ENCODE measurements at places on chromosomes 6 and 20.

- no peak for DNase-seq
Measured at GRCh38 chr6:153944201-153944600, 94.8 kb upstream of the OPRM1 start.

DNA sequence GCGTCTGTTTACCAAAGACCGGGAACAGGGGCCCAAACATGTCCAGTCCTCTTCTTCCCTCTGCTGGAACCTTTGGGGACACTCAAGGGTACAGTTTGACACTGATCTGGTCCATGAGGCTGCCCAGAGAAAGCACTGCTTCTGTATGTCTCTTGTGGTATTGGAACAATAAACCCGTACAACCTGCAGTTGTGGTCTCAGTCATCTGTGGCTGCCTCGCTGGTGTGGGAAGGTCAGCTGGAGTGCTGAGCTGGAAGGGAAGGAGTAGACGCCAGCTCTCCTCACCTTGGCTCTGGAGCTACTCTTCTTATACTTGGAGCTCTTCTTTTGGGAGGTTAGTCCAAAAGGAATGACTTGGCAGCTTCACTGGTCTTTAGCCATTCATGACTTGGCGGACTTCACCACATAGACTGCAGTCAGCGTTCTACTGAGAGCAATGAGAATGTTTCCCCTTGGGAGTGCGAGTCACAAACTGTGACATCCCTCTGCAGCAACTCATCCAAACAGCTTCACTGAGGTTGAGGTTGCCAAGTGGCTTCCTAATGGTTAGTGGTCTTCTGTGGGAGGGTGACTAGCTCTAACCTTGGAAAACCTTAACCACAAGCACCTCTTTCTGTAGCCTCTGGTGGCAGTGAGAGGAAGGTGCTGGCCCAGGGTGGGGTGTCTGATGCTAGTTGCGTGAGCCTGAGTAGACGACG lies 81.2 kb downstream of the ASXL1 start:
- peak; percentile 69 for DNase-seq

DNA sequence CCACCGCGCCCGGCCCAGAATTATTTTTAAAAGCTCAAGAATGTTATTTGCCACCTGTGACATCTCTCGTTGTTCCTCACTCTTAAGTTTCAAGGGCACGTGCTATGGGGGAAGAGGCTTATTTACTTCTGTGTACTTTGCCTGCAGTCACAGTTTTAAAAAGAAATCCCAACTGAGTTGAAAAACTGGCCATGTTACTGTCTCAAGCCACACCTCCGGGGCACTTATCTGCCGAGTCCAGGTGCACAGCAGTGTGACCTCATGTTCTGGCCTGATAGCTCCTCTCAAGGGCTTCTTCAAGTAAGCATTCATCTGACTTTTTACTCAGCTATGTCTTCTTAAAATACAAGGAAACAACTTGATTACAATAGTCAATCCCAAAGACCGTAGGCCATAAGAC lies 34.5 kb downstream of the SHLD1 start:
- DNase-seq, result no peak

GRCh38 chr6:117399924-117400323 lies 25.8 kb downstream of the ROS1 start:
- no peak for DNase-seq

DNA sequence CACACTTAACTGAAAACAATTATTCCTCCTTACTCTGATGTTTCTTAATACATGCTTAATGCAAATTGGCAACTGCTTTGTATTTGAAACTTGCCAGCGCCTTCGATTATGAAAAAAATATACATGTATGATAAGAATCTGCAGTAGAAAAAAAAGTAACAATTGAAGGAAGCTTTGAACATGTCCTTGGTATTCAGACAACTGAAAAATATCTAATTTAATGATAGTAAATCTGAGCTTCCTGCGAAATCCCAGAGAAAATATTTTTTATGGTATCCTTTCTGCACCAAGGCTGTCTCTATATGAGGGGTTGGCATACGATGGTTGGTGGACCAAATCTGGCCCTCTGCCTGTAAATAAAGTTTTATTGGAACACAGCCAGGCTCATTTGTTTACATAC lies 186.2 kb downstream of the HDGFL1 start:
- no peak for DNase-seq

DNA sequence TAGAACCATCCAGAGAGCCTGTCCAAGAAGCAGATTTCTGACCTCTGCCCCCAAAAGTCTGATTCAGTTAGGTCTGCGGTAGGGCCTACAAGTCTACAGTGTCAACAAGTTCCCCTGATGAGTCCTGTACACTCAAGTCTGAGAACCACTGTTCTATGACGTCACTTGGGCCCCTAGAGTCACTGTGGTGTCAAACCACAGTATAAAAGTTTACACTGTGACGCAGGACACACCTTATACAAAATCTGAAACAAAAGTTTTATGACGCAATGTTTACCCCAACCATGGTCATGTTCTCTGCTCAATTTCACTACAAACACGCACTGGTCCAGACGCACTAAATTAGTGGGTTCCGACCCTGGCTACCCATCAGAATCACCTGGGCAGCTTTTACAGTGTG lies 17.9 kb downstream of the SLA2 start:
- no peak for DNase-seq

DNA sequence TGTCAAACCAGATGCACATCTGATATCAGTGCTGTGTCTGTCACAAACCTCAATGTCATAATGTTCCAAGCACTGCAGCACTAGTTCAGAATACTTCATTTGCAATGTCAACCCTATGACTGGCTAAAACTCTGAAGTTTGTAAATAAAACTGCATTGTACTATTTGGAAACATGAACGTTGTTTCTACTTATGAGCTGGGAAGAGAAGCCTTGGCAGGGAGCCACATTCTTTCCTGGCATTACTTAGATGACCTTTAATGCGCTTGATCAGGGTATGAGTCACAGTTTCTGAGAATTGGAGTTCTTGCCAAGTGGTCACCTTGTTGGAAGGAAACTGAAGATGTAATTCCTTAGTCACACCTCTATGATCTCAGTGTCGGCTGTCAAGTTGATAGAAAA lies 664.8 kb upstream of the MMS22L start:
- DNase-seq, result no peak

GRCh38 chr20:51022803-51023616 lies at the start of gene KCNG1:
TSS of gene KCNG1 (minus strand) at chr20:51023107. CDS start at chr20:51010338, 12,769 bp downstream.
- DNase-seq, result no peak

DNA sequence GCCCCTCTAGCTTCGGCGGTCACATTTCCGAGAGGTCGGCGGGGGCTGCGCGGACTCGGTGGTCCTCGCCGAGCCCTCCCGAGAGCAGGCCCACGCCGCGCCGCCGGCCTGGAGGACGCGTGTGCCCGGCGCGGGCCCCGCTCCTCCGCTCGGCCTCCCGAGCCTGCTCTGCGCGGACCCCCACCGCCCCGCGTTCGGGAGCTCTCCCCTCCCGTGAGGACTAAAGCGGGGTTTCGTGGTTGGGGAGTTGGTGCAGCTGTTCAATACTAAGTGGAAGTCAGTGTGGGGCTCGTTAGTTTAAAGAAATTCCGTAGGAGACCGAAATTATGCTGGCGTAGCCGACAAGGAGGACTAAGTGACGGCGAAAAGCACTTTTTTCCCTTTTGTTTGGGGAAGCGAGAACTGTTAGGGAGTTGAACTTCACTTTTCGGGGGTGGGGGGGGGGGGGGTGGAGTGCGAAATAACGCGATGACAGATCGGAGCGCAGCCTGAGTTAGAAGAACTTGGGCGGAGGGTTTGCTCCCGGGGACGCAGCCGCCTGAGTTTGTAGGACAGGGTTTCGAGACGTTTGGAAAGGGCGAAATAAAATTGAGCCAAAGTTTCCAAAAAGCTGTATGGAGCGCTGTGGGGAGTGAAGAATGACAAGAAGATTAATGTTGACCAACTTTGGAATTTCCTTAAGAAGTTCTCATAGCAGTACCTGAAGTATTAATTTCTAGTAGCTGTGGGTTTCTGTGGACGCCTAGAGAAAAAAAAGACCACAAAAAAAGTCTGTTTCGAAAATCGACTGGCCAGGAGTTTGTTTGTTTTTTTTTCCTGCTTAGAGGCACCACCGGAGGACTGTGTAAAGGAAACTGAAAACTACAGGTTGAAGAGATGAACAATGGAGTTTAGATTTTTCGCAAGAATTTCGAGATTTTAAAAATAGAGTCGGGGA lies 1.4 kb downstream of the QKI start:
- DNase-seq, result no peak

GRCh38 chr20:25247000-25247517 lies 826 bp upstream of the PYGB start:
- DNase-seq, result no peak

DNA sequence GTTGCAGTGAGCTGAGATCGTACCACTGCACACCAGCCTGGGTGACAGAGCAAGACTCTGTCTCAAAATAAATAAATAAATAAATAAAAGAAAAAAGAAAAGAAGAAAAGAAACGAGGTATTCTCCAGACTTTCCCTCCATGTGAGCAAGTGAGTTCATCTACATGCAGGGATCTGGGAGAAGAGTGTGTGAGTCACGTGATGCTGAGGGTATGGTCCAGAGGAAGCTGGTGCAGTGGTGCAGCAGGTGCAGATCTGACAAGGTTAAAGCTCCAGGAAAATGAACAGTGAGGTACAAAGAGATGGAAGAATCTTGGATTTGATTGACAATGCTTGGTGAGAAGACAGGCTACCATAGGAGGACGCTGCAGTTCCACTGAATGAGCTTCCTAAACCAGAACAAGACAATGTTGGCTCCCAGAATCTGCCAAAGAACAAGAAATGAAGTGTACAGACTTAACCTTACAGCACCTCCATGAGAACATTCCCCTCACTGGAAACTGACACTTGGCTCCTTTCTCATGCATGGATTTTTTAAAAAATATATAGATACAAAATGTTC lies 79.5 kb upstream of the BTBD3 start:
- no peak for DNase-seq

DNA sequence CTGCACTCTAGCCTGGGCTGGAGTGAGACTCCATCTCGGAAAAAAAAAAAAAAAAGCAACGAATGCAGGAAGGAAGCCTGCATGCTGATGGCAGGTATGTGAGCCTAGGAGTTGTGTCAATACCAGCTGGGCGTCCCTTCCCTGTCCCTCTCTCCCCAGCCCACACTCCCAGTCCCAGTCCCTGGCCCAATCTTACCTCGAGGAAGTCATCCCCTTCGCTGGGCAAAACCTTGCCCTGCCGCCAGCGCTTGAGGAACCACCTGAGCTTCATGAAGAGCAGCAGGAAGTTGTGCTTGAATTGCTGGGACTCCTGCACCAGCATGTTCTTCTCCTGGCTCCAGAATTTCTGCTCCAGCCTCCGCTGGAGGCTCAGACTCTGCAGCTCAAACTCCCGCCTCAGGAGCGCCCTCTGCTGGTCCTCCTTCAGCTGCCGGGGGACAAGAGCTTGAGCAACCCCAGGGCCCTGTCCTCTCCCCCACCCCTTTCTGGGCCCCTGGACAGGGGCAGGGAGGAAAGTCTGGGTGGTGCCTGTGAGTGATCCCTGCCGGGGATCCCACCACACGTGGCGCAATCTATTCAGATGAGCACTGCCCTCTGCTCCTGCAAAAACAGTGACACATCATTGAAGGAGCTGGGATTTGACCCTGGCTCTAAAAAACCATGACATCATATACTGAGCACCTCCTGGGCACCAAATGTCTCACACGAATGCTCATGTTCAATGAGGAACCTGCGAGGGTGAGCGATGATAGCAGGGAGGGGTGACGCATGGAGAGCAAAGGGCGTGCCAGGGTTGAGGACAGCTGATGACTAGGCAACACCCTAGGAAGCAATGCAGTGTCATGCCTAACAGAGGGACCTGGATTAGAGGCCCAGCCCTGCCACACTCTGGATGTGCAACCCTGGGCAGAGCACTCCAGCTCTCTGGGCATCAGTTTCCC lies 35.0 kb upstream of the DSN1 start:
- DNase-seq, result peak; percentile 36

DNA sequence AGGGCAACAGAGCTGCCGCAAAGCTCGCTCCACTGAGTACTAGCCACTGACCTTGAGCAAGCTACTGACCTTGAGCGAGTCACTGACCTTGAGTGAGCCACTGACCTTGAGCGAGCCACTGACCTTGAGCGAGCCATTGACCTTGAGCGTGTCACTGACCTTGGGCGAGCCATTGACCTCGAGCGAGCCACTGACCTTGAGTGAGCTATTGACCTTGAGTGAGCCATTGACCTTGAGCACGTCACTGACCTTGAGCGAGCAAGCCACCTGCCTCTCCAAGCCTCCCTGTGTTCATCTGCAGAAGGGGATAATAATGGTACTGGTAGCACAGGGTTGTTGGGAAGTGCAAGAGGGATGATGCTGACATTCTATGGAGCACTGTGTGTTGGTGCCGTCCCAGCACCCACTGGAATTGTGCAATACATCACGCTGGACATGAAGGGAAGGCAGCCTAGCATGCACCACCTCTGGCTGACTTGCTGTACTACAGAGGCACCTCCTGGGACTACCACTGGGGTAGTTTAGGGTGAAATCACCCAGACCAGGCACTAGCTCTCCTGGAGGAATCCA lies 60.2 kb downstream of the CTCFL start:
- DNase-seq, result no peak

- no peak for DNase-seq
Measured at GRCh38 chr6:85428486-85428885, 21.4 kb upstream of the NT5E start.
